Upper lobe of right lung (tissue), 1 donor: ENCODE measurements at places on chromosomes 6 and 20.
A peak's percentile ranks its signal among the peaks of the same experiment; 100 is the strongest.

- DNase-seq = no peak
These were observed 73.2 kb downstream of the INSM1 start for GRCh38 chr20:20440886-20441658.

DNA sequence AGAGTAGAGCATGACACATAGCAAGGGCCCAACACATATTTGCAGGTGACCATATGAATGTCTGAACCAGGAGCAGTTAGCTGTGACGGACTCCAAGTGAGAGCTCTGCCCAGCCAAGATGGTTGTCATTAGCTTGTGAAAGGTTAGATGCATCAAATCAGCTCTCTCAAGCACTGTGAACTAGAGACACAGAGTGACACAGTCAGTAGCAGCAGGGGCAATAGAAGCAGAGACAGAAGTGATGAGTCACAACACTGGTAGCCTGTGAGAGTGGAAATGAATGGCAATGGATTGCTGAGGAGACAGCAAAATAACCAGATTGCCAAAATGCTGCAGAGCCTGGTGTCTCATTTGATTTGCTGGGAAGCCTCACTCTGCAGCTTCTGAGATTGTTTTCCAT is 558.9 kb downstream of the PKHD1 start:
- DNase-seq = no peak

DNA sequence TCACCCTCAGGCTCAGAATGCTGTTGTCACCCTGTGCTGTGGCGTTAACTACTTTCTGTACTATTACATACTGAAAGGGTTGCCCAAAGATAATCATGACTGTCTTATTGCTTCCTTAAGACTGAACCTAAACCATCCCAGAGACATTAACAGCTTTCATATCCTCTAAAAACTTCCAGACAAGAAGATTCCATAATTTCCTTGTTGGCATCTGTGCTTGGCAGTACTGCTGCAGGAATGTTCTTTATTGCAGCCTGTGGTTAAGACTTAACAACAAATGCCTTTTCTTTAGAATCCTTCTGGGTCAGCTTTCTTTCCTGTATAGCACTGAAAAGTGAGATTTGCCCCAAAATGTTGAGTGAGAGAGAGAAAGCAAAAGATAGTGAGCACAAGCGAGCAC is 109.7 kb downstream of the GJA10 start:
- DNase-seq = no peak

DNA sequence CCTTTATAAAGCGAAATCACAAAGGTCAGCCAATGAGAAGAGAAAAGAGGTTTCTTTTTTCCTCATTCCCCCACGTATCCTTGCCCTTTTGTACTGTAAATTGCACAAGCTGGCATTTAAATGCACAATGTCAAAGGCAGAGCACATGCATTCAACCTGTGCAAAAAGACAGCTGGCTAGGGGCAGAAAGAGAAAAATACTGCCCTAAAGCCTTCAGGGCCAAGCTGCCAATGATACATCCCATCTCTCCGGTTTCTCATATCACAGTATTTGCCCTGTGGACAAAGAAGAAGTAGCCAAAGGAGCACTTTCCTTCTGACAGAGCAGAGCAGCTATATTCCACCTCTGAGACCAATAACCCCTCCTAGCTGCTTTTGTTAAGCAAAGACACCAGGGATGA is 219.2 kb downstream of the TRDN start:
- no peak for DNase-seq

DNA sequence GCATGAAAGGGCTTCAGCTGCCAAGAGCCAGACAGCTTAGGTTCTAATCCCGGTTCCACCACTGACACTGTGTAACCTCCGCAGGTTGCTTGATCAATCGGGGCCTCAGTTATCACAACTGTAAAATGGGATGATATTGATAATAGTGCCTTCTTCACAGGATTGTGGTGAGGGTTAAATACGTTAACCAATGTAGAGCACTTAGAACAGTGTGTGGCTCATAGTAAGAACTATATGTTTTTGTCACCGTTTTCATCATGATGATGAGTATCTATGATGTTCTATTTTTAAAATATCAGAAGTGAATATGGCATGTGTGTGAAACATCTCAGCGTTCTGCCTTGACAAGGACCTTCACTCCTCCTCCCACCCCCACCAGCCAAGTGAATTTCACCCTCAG is 10.3 kb upstream of the MAPK13 start:
- DNase-seq = no peak

DNA sequence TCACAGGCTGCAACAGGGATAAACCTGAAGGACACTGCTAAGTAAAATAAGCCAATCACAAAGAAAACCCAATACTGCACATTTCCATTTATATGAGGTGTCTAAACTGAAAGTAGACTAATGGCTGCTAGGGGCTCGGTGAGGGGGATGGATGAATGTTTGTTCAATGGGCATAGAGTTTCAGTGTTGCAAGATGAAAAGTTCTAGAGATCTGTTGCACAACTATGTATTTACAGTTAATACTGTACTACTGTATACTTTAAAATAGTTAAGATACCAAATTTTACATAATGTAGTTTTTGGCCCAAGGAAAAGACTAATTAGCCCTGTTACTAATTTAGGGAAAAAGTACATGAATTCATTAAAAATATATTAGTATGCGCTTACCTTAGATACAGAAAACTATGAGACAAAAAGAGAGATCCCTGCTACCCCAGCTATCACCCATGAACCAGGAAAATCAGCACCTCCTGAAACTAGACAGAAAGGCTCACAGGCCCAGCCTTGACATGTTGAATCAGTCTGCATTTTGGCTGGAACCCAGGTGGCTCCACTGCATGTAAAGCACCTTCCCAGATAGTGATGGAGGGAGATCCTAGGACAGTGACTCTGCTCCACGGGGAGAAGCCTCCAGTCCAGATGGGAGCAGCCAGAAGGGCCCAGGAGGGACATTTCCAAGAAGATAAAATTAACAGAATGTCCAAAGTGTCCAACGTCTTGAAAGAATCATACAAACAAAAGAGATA is 16.1 kb downstream of the HLA-F start:
- DNase-seq = no peak

DNA sequence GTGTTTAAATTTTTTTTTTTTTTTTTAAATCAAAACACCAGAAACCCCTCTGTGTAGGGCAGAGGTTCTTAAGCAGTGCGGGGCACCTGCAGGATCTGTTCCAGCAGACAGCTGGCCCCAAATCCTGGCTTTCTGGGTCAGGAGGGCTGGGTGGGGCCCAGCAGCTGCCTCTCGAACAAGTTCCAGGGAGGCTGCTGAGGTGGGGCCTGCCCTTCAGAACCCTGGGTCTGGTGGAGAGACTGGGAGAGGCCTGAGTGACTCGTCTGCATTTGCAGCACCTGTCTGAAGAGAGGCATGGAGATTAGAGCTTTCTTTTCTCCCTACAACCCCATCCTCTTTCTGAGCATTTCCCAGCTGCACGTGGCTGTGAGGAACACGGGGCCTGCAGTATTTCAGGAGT is 8.4 kb downstream of the PSMG4 start:
- DNase-seq = no peak

DNA sequence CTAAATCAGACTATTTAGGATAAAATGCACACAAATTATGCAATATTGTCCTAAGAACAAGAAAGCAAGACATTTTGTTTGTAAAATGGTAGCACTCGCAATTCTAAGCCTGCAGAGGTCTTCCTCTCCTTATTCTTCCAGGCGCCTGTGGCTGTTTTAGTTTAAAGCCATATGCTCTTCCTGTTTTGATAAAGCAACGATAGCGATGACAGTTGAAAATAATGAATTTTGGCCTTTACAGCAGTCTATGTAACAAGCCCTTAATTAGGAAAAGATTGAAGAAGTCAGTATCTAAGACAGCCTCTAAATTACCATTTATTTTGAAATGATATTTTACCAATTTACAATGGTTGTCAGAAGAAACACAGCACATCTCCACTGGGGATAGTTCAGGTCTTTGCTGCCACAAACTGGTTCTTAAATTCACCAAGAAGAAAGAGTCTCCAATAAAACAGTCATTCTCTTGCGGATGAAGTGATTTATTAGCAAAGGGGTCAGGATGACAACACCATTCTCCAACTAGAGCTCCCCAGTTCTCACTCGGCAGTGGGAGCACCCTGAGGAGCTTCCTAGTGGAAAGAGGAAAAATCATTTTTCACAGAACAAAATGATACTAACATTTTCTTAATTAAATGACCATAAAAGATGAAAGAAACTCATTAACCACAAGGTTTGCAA is 21.4 kb downstream of the UBE3D start:
- DNase-seq = no peak

GRCh38 chr20:44504402-44505307 is 17.2 kb downstream of the SERINC3 start:
- DNase-seq = no peak

DNA sequence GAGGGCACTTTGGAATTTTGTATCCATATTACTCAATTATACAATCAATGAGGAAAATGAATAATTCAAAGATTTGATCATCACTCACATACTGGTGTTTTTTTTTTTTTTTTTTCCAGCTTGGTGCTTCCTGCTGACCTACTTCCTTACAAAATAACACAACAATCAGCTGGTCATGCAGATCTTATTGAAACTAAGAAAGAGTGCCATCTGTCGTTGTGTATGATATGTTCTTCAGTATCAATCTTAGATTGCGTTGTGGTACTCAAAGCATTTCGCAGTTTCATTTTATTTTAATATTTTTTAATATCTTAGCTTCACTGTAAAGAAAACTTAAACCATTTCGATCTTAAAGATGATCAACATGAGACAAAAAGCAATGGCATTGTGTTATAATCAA is 155.6 kb downstream of the OGFRL1 start:
- no peak for DNase-seq

- no peak for DNase-seq
These were observed 2.2 kb downstream of the INSM1 start for GRCh38 chr20:20370094-20370575.

GRCh38 chr20:33507461-33507860 is 17.6 kb downstream of the CBFA2T2 start:
- DNase-seq = no peak

DNA sequence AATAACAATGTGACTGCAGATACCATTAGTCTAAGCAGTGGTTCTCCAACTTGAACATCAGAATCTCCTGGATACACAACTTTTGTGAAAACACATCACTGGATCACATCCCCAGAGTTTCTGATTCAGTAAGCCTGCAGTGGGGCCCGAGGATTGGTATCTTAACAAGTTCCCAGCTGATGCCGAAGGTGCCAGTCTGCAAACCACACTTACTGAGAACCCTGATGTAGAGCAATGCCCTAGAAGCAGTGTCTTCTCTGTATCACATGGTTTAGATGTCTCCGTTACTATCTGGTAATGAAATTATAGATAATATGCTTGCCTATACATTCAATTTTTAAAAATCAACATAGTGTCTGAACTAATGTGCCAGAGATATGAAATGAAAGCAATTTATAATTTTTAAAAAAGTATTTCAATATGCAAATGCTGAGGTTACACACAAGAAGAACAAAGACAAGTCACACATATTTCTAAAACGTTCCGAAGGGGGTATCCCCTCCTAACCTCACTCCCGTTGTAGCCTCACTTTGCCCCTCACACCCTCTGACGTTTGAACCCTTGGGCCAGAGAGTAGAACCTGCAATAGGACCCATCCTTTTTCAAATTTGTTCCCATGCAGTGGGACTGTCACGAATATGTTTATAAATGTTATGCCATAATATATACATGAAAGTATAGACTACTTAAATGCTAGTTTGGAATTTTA is 115.4 kb upstream of the SAMD5 start:
- no peak for DNase-seq

- no peak for DNase-seq
These were observed 22.4 kb downstream of the EDN3 start for GRCh38 chr20:59322585-59323454.

GRCh38 chr20:18055261-18055660 is 2.5 kb downstream of the OVOL2 start:
- DNase-seq = no peak

DNA sequence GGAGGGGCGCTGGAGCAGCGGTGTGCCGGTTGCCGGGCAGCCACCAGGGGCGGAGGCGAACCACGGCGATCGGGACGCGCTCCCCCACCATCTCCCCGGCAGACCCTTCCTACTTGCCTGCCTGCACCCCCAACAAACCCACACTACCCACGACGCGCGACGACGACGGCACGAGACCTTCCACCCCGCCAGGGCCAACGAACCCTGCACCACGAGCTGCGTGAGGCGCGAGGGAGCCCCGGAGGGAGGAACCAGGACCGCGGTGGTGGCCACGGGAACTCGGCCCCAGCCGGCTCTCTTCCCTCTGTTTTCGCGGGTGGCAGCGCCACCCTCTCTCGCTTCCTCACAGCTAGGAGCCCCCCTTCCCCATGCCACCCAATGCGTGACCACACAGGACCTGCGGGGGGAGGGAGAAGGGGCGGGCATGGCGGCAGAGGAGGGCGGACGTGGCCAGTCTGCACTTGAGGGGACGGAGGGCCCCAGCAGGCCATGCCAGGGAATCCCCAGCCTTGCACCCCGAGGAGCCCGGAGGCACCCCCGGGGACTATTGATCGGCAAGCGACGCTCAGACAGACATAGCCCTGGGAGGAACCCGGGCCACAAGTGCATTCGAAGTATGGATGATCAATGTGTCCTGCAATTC is 1516.4 kb upstream of the DEFB115 start:
- DNase-seq = peak; percentile 43

GRCh38 chr6:50637267-50637666 is 76.1 kb upstream of the TFAP2D start:
- DNase-seq = no peak

- DNase-seq = no peak
These were observed 8.2 kb upstream of the SNX9 start for GRCh38 chr6:157814883-157815282.

DNA sequence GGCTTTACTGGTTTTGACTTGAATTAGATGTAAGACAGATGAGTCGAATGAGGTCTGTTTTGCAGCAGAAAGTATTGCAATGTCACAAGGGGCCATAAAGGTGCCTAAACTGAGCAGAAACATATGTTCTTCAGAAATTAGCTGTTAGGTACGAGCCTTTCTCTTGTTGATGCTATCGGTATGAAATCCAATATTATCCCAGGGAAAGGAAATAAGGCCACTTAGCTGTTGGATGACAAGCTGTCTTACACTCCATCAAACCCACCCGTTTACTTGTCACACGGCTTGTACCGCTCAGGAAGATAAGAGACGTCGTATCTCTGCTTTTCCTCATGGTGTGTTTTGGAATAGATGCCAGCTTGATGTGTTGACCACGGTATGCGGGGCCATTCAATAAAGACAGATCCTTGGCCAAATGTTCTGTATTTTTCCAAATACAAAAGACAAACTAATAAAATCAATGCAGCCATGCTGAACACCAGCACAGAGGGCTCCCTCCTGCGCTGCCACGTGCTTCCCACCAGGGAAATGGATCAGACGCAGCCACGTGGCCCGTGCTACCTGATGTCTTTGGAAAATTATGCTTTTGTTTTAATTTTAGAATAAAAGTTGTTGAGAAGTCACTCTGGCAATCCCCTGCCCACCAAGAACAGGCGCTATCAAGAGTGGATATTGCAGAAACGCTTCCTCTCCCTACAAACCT is 255.9 kb upstream of the SULF2 start:
- DNase-seq = no peak

DNA sequence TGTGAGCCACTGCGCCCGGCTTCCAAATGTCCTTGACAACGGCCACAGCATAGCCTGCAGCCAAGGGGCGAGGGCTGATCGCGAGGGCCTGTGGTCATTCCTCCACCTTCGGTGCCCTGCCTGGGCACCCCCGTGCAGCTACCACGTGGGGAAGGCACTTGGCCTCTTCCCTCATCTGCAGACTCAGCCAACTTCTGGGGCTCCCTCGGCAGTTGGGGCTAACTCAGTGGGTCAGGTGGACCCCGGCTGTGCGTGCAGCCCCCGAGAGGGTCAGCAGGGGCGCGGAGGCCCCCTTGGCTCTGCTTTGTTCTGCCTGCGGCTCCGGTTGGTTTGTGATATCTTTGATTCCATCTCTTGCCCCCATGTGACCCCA is 52.9 kb upstream of the BHLHE23 start:
- DNase-seq = peak; percentile 55

GRCh38 chr6:94414041-94414440 is 994.7 kb upstream of the EPHA7 start:
- no peak for DNase-seq
